NCI-H2107 (cell line): ENCODE measurements at places on chromosomes 6 and 20.

- no peak for DNase-seq
Observed at GRCh38 chr20:41456351-41456750, 89.7 kb upstream of the EMILIN3 start.

DNA sequence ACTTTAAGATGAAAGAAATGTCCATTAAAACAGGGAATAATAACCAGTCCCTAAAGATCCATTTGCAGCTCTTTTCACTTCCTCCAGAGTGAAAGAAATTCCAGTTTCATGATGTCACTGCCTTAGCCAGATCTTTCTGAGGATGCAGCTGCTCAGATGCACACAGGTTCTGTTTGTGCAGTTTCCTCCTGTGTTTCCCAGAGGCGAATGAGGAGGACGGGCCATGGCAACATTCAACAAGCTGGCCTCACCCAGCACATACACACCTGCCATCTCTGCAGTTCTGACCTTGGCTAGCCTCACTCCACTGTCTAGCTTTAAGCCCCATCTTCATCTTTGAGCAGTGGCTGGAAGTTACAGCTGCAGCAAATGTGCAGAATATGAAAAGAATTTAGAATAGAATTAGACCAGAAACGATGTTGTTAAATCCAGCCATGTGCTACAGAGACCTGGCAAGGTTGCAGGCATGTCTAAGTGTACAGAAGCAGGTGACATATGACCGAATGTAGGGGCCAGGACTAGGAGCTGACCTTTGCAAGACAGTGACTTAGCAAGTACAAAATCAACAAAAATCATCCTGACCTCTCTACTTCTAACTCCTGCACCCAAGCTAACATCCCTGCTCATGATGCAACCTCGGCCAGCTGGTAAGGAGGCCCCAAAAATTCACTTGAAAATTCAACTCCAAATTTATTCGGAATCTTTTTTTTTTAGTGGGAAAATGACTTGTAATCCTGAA is 35.0 kb downstream of the FAM50B start:
- no peak for DNase-seq

DNA sequence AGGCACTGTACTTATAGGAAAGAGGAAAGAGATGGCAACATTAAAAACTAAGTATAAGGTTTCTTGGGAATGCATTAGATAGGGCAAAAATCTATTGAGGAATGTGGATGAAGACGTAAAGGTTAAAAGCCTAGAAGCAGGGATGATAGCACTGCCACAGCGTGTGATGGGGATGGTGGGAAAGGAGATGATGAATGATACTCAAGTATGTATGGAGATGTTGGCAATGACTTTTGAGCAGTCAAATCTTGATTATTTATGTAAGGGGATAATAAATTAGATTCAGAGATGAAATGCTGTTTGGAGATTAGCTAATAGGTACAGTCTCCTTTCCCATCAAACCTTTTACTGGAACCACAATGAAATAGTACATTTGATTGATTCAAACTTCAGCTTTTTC is 432.8 kb downstream of the GRIK2 start:
- DNase-seq: no peak

DNA sequence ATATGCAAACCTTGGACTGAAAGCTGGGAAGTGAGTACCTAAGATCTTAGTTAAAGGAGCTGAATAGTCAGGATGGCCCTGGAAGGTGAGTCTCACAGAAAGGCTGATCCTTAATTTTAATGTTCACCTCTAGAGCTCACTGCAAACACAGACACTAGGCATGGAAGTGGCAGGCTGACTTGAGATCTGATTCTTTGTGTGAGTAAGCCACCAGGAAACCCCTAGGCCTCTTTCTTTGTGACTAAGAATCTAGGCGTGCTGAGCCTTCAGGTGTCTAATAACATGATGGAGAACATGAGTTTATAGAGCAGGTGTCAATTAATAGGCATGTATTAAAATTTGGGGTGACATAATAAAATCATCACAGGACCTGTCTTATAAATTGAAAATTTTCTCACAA is 642.2 kb downstream of the EYS start:
- DNase-seq: no peak
